ENCODE measurements at places on chromosomes 1 and 21. TPM values are rescaled to one million over a fixed set of nuclear protein-coding genes. Genes with fewer than 3 reads are reported as not detected.
A peak's percentile ranks its signal among the peaks of the same experiment; 100 is the strongest.

The CDC42SE1 gene
- 112 TPM for total RNA-seq

The STYXL2 gene
- total RNA-seq: not detected

The NBPF1 gene
- total RNA-seq: 31.9 TPM

The ADCY10 gene
- total RNA-seq: 0.17 TPM

The OR2M7 gene
- not detected for total RNA-seq

The ELF3 gene
- 10.3 TPM for total RNA-seq

The SLX9 gene
- total RNA-seq: 17.3 TPM

The AIRE gene
- total RNA-seq: not detected

The FRRS1 gene
- 9.9 TPM for total RNA-seq

DNA sequence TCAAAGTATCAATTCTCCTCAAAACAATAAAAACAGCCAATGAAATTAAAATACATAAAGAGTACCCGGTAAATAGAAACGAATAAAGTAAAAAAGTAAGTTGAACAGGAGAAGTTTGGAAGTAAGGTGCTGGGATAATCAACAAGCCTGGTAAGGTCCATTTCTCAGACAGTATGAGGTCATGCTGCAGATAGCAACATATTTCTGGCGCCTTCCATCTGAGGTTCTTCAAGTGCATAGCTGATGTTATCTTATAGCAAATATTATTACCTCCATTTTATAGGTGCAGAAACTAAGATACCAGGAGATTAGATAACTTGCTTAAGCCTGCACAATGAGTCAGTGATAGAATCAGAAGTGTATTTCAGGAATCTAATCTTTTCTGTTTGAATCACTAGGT is 23.7 kb upstream of the CEP350 start:
- peak; percentile 56 for DNase-seq

GRCh38 chr1:156390469-156391365 is 21.7 kb downstream of the RHBG start:
- DNase-seq: no peak

GRCh38 chr1:212413902-212414327 is 771 bp downstream of the PACC1 start:
- peak; percentile 29 for DNase-seq

DNA sequence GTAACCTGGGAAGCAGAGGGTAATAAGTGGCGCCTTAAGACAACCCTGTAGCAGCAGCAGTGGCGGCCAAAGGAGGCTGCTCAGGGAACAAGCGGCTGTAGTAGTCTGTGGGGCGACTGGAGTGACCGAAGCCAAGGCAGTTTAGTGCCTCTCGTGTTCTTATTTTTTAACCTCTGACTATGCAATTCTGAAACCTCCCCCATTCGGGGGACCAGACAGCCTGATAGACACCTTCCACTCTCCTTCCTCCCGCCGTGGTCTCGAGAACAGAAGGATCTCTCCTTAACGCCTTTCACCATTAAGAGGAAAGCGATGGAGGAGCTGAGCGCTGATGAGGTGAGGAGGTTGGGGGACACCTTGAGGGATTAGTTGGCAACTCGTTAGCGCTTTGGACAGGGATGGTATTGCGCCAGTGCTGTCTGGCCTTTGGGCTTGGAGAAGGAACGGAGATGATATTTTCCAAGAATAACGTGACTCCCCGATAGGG is 644 bp downstream of the UBE4B start:
- DNase-seq: peak; percentile 61

DNA sequence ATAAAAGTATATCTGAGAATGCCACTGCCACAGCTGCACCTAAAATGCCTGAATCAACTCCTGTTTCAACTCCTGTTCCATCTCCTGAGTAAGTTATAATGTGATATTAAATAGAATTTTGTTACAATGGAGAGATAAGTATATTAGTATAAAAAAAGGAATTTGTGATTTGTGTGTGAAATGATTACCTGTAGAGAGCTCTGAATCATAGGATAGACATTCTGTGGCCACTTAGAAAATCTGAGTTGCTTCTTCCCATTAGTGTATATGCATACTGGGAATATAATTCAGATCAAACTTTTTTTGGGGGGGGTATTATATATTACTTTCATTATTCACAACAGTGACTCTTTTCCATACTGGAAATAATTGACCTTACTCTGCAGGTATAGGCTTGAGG is 52.9 kb downstream of the SUCO start:
- DNase-seq: peak; percentile 52

DNA sequence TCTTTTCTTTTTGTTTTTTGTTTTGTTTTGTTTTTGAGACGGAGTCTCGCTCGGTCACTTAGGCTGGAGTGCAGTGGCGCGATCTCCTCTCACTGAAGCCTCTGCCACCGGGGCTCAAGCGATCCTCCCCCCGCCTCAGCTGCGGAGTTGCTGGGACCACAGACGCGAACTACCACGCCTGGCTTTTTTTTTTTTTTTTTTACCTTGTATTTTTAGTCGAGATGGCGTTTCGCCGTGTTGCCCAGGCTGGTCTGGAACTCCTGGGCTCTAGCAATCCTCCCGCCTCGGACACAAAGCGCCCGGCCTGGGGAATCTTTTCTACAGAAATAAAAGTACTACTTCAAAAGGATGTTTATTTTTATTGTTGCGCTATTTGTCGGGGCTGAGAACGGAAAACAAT is 1.1 kb upstream of the SETDB1 start:
- no peak for DNase-seq

DNA sequence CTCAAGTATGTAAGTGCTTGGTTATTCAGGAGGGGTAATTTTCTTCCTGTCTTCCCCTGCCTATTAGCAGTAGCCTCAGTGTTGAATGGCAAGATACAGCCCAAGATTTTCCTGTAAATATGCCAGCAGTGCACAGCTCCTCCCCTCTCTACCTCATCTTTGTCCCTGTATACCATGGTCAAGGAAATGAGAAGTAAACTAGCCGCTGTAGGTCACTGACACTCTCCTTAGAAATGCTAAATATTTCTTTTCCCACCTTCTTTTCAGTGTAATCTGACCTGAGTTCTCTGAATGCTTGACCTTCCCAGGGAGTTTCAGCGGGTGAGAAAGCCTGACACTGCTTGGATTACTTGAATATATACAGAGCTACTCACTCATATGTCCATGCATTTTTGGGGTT is 84.1 kb upstream of the ZNF326 start:
- DNase-seq: no peak

- DNase-seq: no peak
Measured at GRCh38 chr1:54220004-54220811, 20.2 kb downstream of the MRPL37 start.
